ENCODE measurements at places on chromosomes 5 and 9.
A peak's percentile ranks its signal among the peaks of the same experiment; 100 is the strongest.

DNA sequence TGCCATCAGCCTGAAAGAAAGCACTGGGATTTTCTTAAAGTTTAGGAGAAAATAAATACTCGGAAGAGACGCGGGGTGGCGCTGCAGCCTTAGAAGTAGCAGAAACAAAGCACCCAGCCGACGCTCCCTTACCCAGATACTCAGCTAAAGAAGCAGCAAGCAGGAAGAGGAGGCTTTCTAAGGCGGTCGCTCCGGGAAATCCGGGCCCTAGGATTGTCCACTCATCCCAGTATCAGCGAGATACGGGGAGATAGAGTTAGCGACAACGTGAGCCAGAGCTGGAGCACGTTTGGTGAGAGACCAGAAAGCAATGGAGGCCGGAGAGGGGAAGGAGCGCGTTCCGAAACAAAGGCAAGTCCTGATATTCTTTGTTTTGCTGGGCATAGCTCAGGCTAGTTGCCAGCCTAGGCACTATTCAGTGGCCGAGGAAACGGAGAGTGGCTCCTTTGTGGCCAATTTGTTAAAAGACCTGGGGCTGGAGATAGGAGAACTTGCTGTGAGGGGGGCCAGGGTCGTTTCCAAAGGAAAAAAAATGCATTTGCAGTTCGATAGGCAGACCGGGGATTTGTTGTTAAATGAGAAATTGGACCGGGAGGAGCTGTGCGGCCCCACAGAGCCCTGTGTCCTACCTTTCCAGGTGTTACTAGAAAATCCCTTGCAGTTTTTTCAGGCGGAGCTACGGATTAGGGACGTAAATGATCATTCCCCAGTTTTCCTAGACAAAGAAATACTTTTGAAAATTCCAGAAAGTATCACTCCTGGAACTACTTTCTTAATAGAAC, at the start of gene PCDHB2:
Gene PCDHB2, plus strand, starts transcription at position 135 of the 782 bp plus-strand sequence. Its CDS starts 176 bp downstream, at position 311.
- no peak for DNase-seq
- H3K36me3 ChIP-seq: no peaks in the 10 kb centered on the region
- H3K4me3 ChIP-seq: no peak within 1 kb of the TSS
- no peak within 1 kb of the TSS for H3K27ac ChIP-seq
- no peaks in the 10 kb centered on the region for H3K27me3 ChIP-seq
- H3K4me1 ChIP-seq: no peaks in the 10 kb centered on the region

DNA sequence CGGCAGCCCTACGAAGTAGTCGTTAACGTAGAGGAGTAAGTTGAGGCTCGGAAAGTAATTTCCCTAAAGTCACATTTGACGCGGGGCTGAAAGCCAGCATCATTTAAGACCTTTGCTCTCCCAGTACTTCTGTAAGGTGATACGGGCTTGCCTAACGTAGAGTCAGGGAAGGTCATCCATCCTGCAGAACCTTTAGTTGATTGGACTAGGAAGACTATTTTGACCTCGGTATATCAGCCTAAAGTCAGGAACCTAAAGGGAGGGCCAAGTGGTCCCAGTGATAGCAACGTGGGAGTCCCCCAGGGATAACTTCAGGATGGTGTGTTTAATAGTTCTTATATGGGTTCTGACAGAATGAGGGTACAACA, 657 bp downstream of the NUP214 start:
- H3K27me3 ChIP-seq: no peaks in the 10 kb centered on the region
- H3K4me1 ChIP-seq: peaks cover 7% of the 10 kb centered on the region
- DNase-seq: no peak
- peak overlapping the region; percentile 96 for H3K4me3 ChIP-seq

GRCh38 chr9:694092-694402, 147.4 kb upstream of the DMRT1 start:
- H3K4me3 ChIP-seq: no peak overlapping the region
- H3K4me1 ChIP-seq: no peaks in the 10 kb centered on the region

DNA sequence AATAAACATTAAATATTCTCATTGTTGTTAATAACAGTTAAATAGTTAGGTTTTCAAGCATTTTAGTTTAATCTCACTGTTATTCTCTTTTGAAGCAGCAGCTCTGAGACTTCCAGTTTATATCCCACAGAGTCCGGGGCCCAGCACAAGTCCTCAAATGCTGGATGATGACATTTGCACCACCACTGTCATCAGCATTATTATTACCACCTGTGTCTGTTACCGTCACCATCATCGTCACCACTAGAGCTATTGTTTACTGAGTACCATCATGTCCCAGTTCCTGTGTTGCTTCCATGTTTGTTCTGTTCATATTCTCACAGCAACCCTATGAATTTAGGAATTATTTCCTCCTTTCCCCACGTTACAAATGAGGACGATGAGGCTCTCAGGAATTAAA, 169.2 kb upstream of the NR3C1 start:
- no peak overlapping the region for H3K4me3 ChIP-seq
- no peak overlapping the region for H3K27ac ChIP-seq
- H3K27me3 ChIP-seq: no peaks in the 10 kb centered on the region
- no peak for DNase-seq

GRCh38 chr5:37615184-37615583, 224.7 kb downstream of the GDNF start:
- no peaks in the 10 kb centered on the region for H3K27me3 ChIP-seq
- H3K4me1 ChIP-seq: no peaks in the 10 kb centered on the region
- no peak overlapping the region for H3K27ac ChIP-seq
- no peak overlapping the region for H3K4me3 ChIP-seq

DNA sequence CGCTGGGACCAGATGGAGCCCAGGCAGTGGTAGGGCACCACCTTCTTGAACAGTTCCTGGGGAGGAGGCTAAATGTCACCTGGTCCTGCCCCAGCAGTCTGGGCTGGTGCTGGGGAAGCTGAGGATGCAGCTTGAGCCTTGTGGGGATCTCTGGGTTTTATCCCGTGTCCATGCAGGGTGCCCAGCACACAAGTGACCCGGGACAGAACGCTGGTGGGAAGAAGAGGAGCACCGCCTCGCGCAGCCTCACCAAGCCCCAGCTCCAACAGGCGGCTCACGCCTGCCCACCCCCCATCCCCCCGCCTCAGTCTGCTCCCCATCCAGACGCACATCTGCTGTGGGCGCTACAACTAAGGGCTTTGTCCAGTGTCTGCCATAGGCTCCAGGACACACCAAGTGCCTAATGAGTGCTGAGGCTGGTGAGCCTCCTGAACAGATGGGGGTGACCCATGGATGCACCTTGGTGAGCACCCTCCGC, 13.8 kb downstream of the RALGDS start:
- no peak overlapping the region for H3K4me3 ChIP-seq
- H3K27ac ChIP-seq: no peak overlapping the region
- no peaks in the 10 kb centered on the region for H3K27me3 ChIP-seq
- H3K4me1 ChIP-seq: peaks cover under 1% of the 10 kb centered on the region
- no peak for DNase-seq
- peaks cover 29% of the 10 kb centered on the region for H3K36me3 ChIP-seq

DNA sequence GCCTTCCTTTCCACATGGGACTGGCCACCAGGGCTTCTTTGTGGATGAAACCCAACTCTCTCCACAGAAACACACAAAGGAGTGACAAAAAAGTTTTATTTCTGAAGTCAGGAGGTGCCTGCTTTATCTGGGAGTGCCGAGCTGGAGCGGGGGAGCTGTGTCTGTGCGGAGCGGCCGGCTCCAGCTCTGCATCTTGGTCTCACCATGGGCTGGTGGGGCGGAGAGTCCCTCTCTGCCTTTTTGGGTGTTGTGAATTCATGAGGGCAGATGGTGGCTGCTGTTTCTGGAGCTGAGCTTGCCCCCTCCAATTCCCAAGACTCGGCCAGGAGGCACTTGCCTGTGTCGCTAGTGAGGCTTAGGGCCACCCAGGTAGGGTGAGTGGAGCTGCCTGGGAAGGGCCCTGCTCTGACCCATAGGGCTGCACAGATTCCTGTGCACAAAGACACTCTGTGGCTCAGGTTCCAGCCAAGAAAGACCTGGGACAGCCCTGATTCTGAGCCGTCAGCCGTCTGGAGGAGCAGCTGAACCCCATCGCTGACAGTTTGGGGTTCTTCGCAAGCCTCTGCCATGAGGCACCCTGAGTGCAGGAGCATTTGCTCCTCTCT, 1.4 kb downstream of the DBH start:
- H3K4me3 ChIP-seq: no peak overlapping the region
- no peaks in the 10 kb centered on the region for H3K4me1 ChIP-seq
- H3K27ac ChIP-seq: no peak overlapping the region
- H3K36me3 ChIP-seq: no peaks in the 10 kb centered on the region
- no peak for DNase-seq

DNA sequence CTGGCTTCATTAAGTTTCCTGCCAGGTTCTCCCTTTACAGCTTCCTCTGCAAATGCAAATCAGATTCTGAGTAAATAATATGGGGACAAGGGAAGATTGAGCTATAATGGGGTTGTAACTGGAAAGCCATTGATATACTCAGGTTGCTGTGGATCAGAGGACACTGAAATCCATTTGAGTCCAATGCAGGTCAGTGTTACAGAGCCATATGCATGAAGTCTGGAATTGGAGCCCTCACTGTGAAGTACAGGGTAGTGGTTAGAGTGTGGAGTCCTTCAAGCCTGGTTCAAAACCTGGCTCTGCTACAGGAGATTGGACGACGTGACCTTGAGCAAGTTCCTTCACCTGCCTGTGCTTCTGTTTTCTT, 48.7 kb downstream of the TIMD4 start:
- H3K4me1 ChIP-seq: peaks cover 17% of the 10 kb centered on the region
- DNase-seq: no peak
- H3K4me3 ChIP-seq: no peak overlapping the region

DNA sequence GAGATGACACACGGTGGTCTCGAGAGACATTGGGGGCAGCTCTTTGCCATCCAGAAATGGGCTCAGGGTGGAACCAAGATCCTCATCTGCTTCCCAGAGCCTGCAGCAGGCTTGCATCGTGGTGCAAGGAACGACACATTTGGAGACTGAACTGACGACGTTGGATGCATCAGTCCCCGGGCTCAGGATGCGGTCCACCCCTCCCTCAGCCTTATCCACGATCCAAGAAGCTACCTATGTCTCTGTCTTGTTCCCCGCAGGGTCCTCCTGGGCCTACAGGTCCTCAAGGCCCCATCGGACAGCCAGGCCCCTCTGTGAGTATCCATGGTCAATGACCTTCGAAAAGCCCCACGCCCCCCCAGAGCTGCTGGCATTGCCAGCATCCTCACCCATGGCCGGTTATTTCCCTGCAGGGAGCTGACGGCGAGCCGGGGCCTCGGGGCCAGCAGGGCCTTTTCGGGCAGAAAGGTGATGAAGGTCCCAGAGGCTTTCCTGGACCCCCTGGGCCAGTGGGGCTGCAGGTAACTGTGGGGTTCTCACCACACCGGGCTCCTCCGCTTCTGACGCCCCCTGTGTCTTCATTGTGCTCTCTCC, 69.4 kb upstream of the FCN2 start:
- no peak overlapping the region for H3K27ac ChIP-seq
- H3K36me3 ChIP-seq: no peaks in the 10 kb centered on the region
- H3K4me3 ChIP-seq: no peak overlapping the region
- no peaks in the 10 kb centered on the region for H3K27me3 ChIP-seq
- no peak for DNase-seq

GRCh38 chr9:123604861-123605260, 248.9 kb downstream of the CRB2 start:
- no peaks in the 10 kb centered on the region for H3K27me3 ChIP-seq
- DNase-seq: no peak
- no peak overlapping the region for H3K4me3 ChIP-seq
- H3K4me1 ChIP-seq: peaks cover 15% of the 10 kb centered on the region
- H3K27ac ChIP-seq: no peak overlapping the region
- H3K36me3 ChIP-seq: no peaks in the 10 kb centered on the region

- H3K4me3 ChIP-seq: no peak overlapping the region
- H3K27ac ChIP-seq: no peak overlapping the region
- no peaks in the 10 kb centered on the region for H3K27me3 ChIP-seq
- H3K36me3 ChIP-seq: no peaks in the 10 kb centered on the region
- no peak for DNase-seq
Observed at GRCh38 chr9:93860694-93861658, 94.2 kb downstream of the BARX1 start.

GRCh38 chr9:127954831-127955293, 17.2 kb upstream of the DPM2 start:
- no peak overlapping the region for H3K27ac ChIP-seq
- no peak for DNase-seq
- no peak overlapping the region for H3K4me3 ChIP-seq
- no peaks in the 10 kb centered on the region for H3K36me3 ChIP-seq
- peaks cover 14% of the 10 kb centered on the region for H3K4me1 ChIP-seq

GRCh38 chr5:27381686-27382085, 343.3 kb upstream of the CDH9 start:
- no peaks in the 10 kb centered on the region for H3K27me3 ChIP-seq
- H3K4me3 ChIP-seq: no peak overlapping the region
- H3K4me1 ChIP-seq: no peaks in the 10 kb centered on the region
- no peaks in the 10 kb centered on the region for H3K36me3 ChIP-seq
- no peak overlapping the region for H3K27ac ChIP-seq
- no peak for DNase-seq

DNA sequence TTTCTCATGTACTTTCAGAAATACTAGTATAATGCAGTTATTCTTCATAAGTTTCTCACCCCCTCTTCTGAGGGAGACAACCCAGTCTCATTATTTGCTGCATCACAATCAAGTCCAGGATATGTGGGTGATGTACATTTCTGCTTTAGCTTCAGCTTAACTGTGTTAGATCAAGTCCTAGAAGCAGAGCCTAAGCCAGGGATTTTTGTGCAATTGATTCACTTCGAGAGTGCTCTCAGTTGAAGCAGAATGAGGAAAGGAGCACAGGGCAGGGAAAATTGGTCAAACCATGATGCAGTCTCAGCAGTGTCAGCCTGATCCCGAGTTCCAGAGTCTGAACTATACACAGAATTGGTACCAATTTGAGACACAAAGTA, 15.1 kb downstream of the HNRNPK start:
- no peak overlapping the region for H3K27ac ChIP-seq
- DNase-seq: no peak
- no peak overlapping the region for H3K4me3 ChIP-seq
- H3K4me1 ChIP-seq: no peaks in the 10 kb centered on the region
- H3K36me3 ChIP-seq: peaks cover 13% of the 10 kb centered on the region

- no peak overlapping the region for H3K4me3 ChIP-seq
- no peak for DNase-seq
- H3K27me3 ChIP-seq: no peaks in the 10 kb centered on the region
- H3K27ac ChIP-seq: no peak overlapping the region
Observed at GRCh38 chr9:129384491-129385210, 206.6 kb upstream of the IER5L start.

DNA sequence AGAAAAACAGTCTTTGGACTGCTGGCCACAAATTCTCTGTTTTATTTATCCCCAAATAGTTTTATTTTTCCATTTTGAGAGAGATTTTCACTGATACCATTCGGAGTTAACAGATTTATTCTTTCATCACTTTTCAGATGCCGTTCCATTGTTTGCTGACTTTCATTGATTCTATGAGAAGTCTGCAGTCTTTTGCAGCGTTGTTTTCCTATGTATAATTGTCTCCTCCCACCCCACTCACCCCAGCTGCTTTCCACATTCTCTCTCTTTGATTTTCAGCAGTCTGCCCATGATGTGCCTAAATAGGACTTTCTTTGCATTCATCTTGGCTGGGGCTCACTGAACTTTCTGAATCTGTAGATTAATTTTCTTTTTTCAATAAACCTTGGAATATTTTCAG, 107.6 kb downstream of the C9orf50 start:
- H3K27ac ChIP-seq: no peak overlapping the region
- H3K36me3 ChIP-seq: no peaks in the 10 kb centered on the region
- no peaks in the 10 kb centered on the region for H3K4me1 ChIP-seq

Data from GM12878 (cell line).